ENCODE measurements at places on chromosomes 2 and 18. TPM values are rescaled to one million over a fixed set of nuclear protein-coding genes. Genes with fewer than 3 reads are reported as not detected.

The GRB14 gene
- 11.9 TPM for total RNA-seq

The GPC1 gene
- 27.2 TPM for total RNA-seq

The CIB4 gene
- total RNA-seq: 0.83 TPM

- no peaks in the 10 kb centered on the region for H3K27me3 ChIP-seq
- H3K36me3 ChIP-seq: no peaks in the 10 kb centered on the region
- H3K4me3 ChIP-seq: no peak overlapping the region
- DNase-seq: no peak
- peaks cover 16% of the 10 kb centered on the region for H3K4me1 ChIP-seq
- H3K27ac ChIP-seq: no peak overlapping the region
These were observed 163.6 kb upstream of the ALKAL2 start for GRCh38 chr2:451495-451894.

GRCh38 chr2:171529914-171530313 lies 7.6 kb downstream of the CYBRD1 start:
- H3K27ac ChIP-seq: no peak overlapping the region
- DNase-seq: no peak
- no peaks in the 10 kb centered on the region for H3K36me3 ChIP-seq
- peaks cover 3% of the 10 kb centered on the region for H3K27me3 ChIP-seq
- H3K4me1 ChIP-seq: no peaks in the 10 kb centered on the region

- no peaks in the 10 kb centered on the region for H3K27me3 ChIP-seq
- H3K4me1 ChIP-seq: peaks cover 8% of the 10 kb centered on the region
- no peaks in the 10 kb centered on the region for H3K36me3 ChIP-seq
- no peak for DNase-seq
These were observed 430.5 kb upstream of the ETAA1 start for GRCh38 chr2:66966631-66967030.

DNA sequence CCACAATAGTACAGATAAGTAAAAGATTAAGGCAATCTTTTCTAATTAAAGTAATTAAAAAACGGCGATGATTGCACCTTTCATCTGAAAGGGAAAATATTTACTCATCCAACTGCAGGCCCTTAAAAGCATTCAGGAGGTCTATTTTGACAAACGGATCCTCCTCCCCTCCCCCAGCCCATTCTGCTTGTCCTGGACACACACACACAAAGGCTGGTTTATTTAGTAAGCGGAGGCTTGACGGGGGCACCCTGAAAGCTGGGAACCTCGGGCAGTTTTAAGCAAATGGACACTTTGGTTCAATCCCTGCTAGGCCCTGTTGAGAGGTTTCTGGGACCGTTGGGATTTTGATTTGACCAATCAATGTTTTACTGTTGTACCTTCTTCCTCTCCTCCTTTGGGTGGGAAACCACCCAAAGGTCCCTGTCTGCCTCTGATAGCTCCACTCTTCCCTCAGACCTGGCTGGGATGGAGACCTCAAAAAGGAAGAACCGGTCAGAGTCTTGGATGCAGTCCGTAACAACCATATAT lies 135.8 kb upstream of the HAAO start:
- H3K27me3 ChIP-seq: no peaks in the 10 kb centered on the region
- peak overlapping the region; percentile 97 for H3K27ac ChIP-seq
- H3K36me3 ChIP-seq: no peaks in the 10 kb centered on the region
- H3K4me1 ChIP-seq: peaks cover 92% of the 10 kb centered on the region
- peak; percentile 52 for DNase-seq

- no peaks in the 10 kb centered on the region for H3K36me3 ChIP-seq
- H3K27ac ChIP-seq: no peak overlapping the region
- H3K4me3 ChIP-seq: no peak overlapping the region
- no peaks in the 10 kb centered on the region for H3K27me3 ChIP-seq
These were observed 777 bp upstream of the RAB17 start for GRCh38 chr2:237591141-237591881.

GRCh38 chr18:23230686-23231085 lies 95.4 kb downstream of the CABLES1 start:
- no peak overlapping the region for H3K4me3 ChIP-seq
- peaks cover 11% of the 10 kb centered on the region for H3K4me1 ChIP-seq
- H3K27ac ChIP-seq: no peak overlapping the region
- no peak for DNase-seq
- H3K27me3 ChIP-seq: no peaks in the 10 kb centered on the region

- DNase-seq: no peak
- H3K4me3 ChIP-seq: no peak overlapping the region
- no peak overlapping the region for H3K27ac ChIP-seq
- no peaks in the 10 kb centered on the region for H3K36me3 ChIP-seq
- no peaks in the 10 kb centered on the region for H3K27me3 ChIP-seq
These were observed 18.5 kb upstream of the LRATD1 start for GRCh38 chr2:14614017-14614416.

- H3K27ac ChIP-seq: no peak overlapping the region
- DNase-seq: no peak
- H3K36me3 ChIP-seq: no peaks in the 10 kb centered on the region
- H3K4me3 ChIP-seq: no peak overlapping the region
- H3K27me3 ChIP-seq: no peaks in the 10 kb centered on the region
These were observed 12.9 kb downstream of the PTPRM start for GRCh38 chr18:7579918-7580542.

- no peaks in the 10 kb centered on the region for H3K36me3 ChIP-seq
- H3K4me1 ChIP-seq: peaks cover 35% of the 10 kb centered on the region
These were observed 11.0 kb upstream of the RALB start for GRCh38 chr2:120241684-120242083.

DNA sequence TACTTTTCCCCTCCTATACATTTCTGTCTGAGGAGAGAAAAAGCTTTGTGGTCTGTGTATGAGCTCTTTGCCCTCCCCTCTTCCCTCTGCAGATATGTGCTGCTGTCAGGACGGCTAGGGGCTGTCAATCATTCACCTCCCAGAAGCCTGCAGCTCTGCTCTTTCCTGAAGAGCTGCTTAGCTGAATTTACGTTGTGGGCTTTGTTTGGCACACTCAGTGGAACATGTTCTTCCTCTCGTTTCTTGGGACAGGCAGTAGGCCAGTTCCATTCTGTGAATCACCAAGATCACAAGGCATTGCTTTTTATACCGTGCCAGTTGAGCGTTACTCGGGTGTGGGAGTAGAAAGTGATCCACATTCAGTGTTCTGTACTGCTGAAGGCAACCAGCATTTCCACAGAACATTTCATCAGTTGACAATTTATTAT lies 136.7 kb downstream of the LAMA3 start:
- no peaks in the 10 kb centered on the region for H3K27me3 ChIP-seq
- H3K36me3 ChIP-seq: no peaks in the 10 kb centered on the region
- no peak for DNase-seq
- no peaks in the 10 kb centered on the region for H3K4me1 ChIP-seq
- no peak overlapping the region for H3K27ac ChIP-seq

- no peak overlapping the region for H3K4me3 ChIP-seq
- peaks cover 11% of the 10 kb centered on the region for H3K27me3 ChIP-seq
- no peak for DNase-seq
- H3K27ac ChIP-seq: no peak overlapping the region
- peaks cover 18% of the 10 kb centered on the region for H3K4me1 ChIP-seq
These were observed 313.9 kb downstream of the CELF4 start for GRCh38 chr18:37251679-37252078.

Data from spinal cord (tissue), 10 donors.